Sciatic nerve (tissue), 2 donors: ENCODE measurements at places on chromosomes 5 and 9.

DNA sequence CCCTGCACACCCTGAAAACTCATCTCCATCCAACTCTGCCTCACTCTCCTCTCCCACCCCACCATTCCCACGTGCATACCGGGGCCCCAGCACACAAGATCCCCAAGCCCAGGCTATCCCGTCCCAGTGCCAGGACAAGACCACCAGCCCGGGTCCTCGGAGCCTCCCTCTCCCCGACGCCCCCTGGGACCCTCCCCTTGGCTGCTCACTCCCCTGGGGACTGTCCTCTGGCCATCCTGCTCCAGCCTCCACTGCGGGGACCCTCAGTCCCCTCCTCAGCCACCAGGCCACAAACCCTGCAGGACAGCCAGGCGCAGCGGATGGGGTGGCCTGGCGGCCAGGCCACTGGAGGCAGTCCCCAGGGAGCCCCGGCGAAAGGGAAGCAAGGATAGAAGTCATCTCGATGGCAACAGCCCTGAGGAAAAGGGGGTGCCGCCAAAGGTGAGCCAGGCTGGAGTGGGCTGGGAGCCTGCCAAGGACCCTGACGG is 62.8 kb downstream of the C9orf50 start:
- no peak for DNase-seq

- no peak for DNase-seq
Observed at GRCh38 chr5:92002721-92003274, 619.7 kb upstream of the ARRDC3 start.

GRCh38 chr5:65718576-65719310 is 3.2 kb downstream of the SGTB start:
- no peak for DNase-seq

DNA sequence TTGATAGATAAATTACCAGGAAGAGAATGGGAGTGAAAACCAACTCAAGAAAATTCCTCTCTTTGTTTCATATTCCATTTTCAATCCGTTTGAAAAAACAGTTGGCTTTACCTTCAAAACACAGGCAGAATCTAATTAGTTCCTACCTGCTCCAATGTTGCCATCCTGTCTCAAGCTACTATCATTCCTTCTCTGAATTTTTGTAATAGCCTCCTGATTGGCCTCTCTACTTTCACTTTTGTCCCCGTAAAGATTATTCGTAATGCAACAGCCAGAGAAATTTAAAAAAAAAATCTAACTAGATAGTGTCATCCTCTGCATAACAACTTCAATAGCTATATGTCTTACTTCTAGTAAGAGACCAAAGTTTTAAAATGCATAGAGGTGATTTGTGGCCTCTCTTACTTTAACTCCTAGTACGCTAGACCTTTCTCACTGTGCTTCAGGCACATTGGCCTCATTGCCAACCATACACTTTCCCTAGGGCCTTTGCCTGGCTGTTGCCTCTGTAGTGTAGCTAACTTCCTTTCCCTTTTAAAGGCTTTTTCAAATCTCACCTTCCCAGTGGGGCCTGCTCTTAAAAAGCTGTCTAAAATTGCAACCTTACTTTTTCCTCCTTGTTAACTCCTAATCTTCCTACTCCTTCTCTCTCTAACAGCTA is 311.3 kb upstream of the GRIN3A start:
- DNase-seq = no peak

- no peak for DNase-seq
Observed at GRCh38 chr5:80122579-80122978, 87.4 kb downstream of the THBS4 start.

GRCh38 chr9:20286154-20286700 is 336.1 kb downstream of the MLLT3 start:
- no peak for DNase-seq
